A549 treated with Hydrocortisone at 1 μM for 4 hours (cell line): ENCODE measurements at places on chromosomes 11 and 22. TPM values are rescaled to one million over a fixed set of nuclear protein-coding genes. Genes with fewer than 3 reads are reported as not detected.

TMEM132A gene
- total RNA-seq = 92.5 to 131 TPM (median 123 TPM) in 5 replicates

MS4A15 gene
- 0.07 TPM in 1 of 5 replicates, not detected in the others for total RNA-seq

KDM4D gene
- 0.24 to 0.63 TPM (median 0.32 TPM) in 5 replicates for total RNA-seq

HORMAD2 gene
- not detected in 5 replicates for total RNA-seq

OR52N2 gene
- not detected in 5 replicates for total RNA-seq

PSMD13 gene
- 158 to 202 TPM (median 174 TPM) in 5 replicates for total RNA-seq

MMP13 gene
- 0.07 TPM in 1 of 5 replicates, not detected in the others for total RNA-seq

STX3 gene
- 20.2 to 26.3 TPM (median 23.3 TPM) in 5 replicates for total RNA-seq

OMP gene
- total RNA-seq = not detected in 5 replicates

INTS4 gene
- total RNA-seq = 16.4 to 20.5 TPM (median 17.7 TPM) in 5 replicates
